ENCODE measurements at places on chromosomes 4 and X.
A peak's percentile ranks its signal among the peaks of the same experiment; 100 is the strongest.

- no peak for DNase-seq
Measured at GRCh38 chr4:66667249-66667648, 878.1 kb downstream of the CENPC start.

DNA sequence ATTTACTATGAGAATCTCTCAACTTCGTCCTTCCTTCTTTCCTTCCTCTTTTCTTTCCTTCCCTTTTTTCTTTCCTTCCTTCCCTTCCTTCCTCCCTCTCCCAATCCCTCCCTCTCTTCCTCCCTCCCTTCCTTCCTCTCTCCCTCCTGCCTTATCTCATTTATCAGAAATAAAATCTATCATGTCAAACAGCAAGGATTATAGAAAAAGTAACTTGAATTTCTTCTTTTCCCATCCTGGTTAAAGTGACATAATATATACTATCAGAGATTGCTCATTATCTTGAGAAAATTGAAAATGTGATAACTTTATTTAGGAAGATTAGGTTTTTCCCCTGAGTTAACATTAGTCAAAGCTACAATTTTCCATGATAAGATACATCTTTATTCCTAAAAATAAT, 5.6 kb downstream of the TIGD4 start:
- no peak for DNase-seq

GRCh38 chrX:110168585-110168984, 149.3 kb downstream of the AMMECR1 start:
- no peak for DNase-seq

GRCh38 chr4:154082760-154083535, 294.1 kb upstream of the SFRP2 start:
- no peak for DNase-seq

DNA sequence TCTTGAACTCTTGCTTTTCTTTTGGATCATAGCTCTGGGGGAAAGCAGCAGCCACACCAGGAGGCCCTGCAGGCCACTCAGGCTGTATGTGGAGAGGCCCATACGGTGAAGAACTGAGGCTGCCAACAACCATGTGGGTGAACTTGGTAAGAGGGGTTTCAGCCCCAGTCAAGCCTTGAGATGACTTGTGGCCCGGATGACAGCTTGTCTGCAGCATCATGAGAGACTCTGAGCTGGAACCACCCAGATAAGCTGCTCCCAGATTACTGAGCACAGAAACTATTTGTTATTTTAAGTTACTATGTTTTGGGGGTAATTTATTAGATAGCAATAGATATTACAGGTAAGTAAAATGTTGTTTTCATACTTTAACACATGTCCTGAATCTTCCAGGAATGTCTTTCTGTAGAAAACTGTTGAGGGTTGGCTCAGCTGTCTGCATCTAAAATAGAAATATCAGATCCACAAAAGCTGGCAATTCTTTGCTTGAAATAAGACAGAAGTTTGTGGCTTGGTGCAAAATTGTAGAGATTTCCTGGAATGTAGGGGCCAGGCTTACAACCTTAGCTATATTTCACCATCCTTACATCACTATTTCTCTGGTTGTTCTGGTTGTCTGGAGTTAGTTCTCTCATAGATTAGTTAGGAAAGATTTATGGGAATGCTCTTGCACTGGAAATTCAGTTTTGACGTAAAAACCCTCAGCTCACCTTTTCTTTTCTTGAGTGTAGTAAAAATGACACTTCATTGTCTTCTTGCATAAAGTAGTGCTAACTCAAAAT, 272.1 kb downstream of the RAPGEF2 start:
- DNase-seq, result peak; percentile 29

- no peak for DNase-seq
Measured at GRCh38 chrX:22117633-22118032, 85.5 kb downstream of the PHEX start.

DNA sequence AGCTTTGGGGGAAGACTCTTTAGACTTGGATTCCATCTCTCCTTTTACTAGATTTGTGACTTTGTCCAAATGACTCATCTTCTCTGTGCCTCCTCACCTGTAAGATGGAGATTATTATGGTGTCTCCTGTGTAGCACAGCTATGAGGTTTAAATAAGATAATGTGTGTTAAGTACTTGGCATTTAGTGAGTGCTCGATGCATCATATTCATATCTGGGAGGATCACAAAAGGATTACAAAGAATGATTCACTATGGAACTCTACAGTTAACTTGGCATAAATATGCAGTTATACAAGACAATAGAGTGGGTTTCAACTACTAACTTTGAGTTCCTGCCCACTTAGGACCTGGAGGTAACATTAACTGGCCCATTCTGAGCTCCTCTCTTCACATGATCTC, 2.3 kb downstream of the GBA3 start:
- DNase-seq, result no peak

GRCh38 chr4:63921561-63921960, 487.7 kb downstream of the TECRL start:
- DNase-seq, result no peak

DNA sequence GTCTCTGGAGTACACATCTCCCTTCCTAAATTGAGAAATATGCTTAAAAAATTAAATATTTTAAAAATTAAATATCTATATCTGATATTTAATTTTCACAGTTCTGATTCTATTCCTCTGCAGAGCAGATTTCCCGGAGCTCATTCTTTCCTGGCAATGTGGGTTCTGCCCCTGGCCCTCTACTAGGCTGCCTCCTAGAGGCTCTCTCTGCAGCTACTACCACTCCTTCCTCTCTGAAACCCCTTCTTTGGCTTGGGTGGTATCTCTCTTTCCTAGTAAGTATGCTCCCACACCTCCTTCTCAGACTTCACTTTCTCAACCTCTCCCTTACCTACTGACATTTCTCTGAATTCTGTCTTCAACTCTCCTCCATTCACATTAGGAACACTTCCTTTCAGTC, 45.3 kb downstream of the RPGR start:
- DNase-seq, result no peak

DNA sequence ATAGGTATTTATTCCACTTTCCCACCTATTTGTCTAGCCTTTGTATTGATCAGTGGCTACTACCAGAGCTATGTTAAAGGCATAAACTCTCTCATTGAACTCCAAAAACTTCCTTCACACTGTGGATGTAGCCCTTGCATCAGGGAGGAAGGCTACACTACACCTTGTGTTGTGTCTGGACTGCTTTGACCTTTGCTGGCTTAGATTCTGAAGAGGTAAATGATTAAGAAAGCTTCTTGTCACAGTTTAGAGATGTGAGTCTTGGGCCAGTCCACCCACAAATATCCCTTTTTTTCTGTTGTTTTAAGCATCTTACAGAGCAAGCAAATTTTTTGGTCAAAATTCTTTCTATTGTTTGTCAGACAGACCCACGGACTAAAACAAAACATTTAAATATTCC, 1.9 kb downstream of the ENPEP start:
- DNase-seq, result no peak

DNA sequence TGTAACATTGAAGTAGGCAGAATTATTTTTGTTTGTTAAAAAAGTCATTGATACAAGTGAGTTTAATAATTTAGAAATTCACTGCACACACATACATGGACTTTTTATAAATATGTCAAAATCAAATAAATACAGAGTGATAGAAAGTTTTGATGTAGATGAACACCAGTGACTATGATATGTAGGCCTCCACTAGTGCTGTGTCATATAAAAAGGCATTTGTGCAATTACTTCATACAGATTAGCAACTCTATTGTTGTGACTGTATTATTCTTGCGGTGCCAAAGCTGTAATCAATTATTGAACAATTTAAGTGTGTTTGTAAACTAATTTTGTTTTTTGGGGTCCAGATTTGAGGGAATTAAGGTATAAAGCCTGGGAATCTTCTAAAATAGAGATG, 366.2 kb upstream of the PITX2 start:
- DNase-seq, result no peak
